ENCODE measurements at places on chromosomes 1 and 21.

DNA sequence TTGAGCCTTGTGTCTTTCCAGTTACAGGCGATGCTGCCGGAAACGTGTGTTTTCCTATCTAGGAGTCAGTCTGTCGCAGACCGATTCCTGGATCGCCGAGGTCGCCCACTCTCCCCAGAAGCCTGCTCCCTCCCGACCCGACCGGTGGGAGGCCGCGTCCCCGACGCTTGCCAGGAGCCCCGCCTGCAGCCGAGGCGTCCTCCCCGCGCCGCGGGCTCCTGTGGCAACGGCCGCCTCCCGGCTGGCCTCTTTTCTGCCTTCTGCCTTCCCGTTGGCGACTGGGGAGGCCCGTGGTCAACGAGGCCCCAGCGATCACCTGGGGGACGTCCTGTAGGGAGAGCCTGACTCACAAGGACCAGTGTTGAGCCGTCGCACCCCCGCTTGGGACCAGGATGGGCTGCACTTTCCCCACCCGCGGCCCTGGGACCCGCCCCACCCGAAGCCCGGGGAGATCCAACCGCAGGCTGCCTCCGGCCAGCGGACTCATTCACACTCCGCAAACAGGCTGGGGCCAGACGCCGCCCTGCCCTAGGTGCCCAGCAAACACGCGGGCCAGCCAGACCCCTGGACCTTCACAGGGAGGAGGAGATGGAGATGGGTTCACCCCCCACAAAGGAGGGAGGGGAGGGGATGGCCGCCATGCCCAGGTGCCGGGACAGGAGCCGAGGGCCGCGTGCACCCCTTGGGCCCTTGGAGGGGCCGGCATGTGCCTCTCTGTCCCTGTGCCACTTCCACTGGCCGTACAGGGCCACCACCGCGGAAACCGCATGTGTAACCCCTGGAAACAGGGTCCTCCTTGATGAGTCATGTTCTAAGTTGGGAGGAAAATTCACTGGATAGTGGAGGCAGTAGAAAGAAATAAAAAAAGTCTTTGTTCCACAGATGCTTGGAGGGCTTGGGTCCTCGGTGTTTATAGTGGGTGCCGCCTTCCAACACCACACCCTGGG is 7.2 kb upstream of the COL6A1 start:
- no peak for DNase-seq

DNA sequence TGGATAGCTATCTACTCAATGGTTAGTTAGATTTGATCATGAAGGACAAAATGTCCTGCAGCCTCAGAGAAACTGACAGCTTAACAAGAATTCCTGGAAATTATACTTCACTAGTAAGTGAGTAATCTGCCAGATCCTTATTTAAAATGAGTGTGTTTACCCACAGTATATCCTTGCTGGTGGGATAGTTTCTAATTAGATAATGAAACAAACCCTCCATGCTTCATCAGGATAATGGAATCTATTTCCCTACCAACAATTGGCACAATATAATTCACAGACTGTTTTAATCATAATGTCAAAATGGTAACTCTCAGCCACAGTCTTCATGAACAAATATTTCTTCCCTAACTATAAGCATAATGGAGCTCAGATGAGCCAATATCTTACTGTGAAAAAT is 239.4 kb upstream of the ST6GALNAC5 start:
- DNase-seq: no peak

DNA sequence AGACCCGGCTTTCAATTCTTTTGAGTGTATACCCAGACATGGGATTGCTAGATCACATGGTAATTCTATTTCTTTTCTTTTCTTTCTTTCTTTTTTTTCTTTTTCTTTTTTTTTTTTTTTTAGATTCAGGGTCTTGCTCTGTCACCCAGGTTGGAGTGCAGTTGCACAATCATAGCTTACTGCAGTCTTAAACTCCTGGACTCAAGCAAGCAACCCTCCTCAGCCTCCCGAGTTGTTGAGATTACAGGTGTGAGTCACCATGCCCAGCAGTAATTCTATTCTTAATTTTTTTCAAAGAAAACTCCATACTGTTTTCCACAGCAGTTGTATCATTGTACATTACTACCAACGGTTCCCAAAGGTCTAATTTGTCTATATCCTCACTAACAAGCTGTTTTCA is 13.5 kb upstream of the RNF186 start:
- DNase-seq: no peak

GRCh38 chr1:155186067-155186793 is 12.6 kb downstream of the TRIM46 start:
- no peak for DNase-seq

GRCh38 chr1:96533820-96534219 is 187.8 kb upstream of the PTBP2 start:
- DNase-seq: no peak

DNA sequence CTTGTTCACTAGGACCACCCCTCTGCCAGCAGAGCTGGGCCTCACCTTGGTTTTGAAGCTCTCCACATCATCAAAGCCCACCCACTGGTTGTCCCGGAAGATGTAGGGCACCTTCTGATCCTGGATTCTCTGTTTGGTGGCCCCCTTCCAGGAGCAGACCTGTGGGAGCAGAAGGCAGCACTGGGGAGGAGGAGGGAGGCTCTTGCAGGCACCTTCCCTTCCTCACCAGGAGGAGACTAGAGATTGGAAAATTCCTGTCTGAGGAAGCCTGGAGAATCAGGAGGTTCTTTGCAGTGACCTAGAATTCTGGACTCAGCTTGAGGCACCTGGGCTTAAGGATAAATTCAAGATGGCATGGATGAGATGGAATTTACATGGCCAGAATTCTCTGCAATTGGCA is 10.3 kb downstream of the CHIT1 start:
- DNase-seq: no peak

GRCh38 chr1:13666317-13666716 is 33.7 kb upstream of the PRDM2 start:
- no peak for DNase-seq

DNA sequence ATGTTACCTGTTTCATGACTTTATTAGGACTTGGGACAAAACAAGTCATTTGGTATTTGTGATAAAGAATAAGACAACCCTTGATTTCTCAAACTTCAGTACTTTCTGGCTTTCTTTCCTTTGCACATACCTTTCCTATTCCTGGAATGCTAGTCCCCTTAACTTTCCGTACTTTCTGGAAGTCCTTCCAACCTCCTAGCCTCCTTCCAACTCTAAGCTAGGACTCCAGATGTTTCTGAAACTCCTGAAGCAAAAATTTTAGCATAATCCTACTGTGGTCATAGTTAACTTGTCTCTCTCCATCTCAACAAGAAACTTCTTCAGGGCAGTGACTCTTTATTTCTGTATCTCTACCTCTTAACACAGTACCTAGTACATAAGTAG is 19.8 kb upstream of the C1orf105 start:
- DNase-seq: no peak

GRCh38 chr1:10267319-10267718 is 56.9 kb downstream of the KIF1B start:
- no peak for DNase-seq

DNA sequence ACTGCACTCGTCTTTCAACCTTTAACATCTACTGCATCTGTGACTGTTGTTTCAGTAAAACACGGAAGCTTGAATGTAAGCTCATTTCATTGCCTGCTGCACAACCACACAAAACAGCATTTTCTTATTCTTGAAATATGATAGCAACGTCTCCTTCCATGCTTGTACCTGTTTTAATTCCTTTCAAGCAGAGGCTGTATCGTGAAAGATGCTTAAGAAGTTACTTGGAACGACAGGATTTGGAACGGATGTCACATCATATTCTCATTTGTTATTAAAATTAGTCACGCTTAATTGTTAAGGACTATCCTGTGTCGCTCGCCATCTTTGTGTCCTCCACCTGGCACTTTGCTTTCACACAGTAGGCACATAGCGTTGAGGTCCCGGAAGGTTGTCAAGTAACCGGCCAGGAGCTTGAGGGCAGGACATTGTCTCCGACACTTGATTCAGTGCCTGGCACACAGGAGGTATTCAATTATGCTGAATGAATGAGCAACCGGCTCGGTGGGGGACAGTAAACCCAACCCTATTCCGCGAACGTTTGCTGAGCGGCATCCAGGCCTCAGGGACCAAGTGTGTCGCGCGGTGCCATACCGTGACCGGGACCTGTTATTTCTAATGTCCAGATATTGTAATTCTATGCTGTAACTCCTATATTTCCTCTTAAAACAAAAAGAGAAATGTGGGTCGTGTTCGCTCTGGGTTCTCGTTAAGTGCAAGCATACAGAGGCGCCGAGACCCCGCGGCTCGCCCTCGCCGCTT is 499 bp upstream of the SH3GLB1 start:
- DNase-seq: no peak

GRCh38 chr1:22861764-22862440 is 110.8 kb downstream of the LACTBL1 start:
- peak; percentile 71 for DNase-seq

DNA sequence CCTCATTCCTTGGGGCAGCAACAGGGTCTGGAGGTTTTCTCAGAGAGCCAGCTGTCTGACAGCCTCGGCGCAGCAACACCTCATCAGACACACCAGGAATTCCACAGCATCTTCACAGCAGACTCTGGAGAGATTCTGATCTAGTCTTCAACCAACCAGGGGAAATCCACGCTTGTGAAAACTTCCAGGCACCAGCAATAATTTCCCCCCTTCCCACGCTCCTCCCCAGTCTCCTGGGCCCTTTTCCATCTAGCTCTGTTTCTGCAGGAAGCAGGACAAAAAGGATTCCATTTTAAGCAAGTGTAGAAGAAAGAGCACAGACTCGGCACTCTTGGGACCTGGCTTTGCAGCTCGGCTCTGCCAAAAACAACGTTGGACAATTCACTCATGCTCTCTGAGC is 44.3 kb upstream of the CAPZB start:
- no peak for DNase-seq

DNA sequence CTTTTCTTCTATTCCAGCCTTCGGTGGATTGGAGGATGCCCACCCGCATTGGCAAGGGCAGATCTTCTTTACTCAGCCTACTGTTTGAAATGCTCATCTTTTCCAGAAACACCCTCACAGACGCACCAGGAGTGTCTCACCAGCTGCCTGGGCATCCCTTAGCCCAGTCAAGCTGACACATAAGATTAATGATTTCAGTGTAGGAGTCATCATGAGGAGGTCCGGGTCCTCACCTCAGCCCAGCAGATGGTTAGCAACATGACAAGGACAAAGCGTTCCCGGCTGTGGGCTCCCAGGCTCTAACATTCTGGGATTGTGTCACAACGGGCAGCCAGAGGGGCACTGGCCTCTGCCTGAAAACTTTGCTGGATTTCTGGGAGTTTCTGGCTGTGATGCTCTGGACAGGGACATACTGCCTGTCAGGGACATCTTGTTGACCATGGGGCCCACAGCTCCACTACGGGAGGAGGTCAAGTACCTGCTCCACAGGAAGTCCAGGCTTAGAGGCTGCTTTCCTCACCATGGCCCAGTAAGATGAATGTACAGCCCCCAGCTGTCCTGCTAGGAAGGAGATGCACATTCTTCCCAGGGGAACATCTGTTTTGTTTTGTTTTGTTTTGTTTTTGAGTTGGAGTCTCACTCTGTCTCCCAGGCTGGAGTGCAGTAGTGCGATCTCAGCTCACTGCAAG is 204.0 kb upstream of the COA6 start:
- DNase-seq: no peak

- no peak for DNase-seq
Observed at GRCh38 chr21:34781526-34781925, 112.7 kb downstream of the CLIC6 start.

GRCh38 chr1:53051676-53052075 is 10.3 kb upstream of the PODN start:
- no peak for DNase-seq

DNA sequence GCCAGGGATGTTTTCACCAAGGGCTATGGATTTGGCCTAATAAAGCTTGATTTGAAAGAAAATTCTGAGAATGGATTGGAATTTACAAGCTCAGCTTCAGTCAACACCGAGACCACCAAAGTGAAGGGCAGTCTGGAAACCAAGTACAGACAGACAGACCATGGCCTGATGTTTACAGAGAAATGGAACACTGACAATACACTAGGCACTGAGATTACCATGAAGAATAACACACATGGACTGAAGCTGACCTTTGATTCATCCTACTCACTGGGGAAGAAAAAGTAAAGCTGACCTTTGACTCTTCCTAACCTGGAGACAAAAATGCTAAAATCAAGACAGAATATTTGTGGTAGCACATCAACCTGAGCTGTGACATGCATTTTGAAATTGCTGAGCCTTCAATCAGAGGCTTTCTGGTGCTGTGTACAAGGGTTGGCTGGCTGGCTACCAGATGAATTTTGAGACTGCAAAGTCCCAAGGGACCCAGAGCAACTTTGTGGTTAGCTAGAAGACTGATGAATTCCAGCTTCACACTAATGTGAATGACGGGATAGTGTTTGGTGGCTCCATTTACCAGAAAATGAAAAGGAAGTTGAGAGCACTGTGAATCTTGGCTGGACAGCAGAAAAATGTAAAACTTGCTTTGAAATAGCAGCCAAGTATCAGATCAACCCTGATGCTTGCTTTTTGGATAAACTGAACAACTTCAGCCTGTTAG is 190.4 kb upstream of the KCTD3 start:
- DNase-seq: no peak

DNA sequence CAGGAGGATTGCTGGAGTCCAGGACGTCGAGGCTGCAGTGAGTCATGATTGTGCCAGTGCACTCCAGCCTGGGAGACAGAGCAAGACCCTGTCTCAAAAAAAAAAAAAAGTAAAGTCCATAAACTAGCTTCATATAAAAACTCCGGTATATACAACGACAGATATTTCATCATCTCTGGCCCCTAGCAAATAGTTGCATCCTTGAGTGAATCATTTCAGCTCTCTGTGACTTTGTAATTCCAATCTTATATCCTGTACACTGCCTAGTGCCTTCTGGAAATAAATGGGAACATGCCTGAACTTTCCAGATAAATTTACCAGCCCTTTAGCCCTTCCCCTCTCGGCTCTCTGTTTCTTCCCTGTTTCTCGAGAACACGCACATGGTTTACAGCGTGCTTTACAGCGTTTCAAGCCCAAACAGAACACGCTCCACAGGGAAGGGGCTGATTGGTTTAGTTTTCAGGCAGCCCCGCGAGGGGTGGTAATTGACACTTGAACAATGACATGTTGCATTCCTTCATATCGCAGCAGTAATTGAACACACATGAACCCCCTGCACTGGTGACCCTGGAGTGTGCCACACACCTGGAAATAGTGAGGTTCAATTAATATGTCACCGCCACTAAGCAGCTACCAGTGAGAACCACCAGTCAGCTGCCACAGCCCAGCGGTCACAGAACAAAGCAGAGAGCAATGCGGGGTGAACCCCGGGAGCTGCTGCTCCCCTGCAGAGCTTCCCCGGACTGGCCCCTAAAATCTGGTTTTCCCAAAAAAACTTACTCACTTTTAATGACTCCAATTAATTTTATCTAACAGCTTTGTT is 35.7 kb upstream of the SIM2 start:
- peak; percentile 12 for DNase-seq

GRCh38 chr1:61261595-61261994 is 179.2 kb downstream of the NFIA start:
- DNase-seq: no peak

DNA sequence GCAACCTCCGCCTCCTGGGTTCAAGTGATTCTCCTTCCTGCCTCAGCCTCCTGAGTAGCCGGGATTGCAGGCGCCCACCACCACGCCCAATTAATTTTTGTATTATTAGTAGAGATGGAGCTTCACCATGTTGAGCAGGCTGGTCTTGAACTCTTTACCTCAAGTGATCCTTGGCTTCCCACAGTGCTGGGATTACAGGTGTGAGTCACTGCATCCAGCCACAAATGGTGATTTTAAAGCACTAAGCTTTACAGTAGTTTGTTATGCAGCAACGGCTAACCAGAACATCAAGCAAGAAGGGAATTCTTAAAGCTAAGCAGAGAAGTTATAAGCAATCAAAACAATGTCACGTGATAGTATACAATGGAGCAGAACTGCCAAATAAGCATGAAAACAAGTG is 65.7 kb downstream of the NVL start:
- DNase-seq: no peak

GRCh38 chr1:230194525-230194924 is 127.5 kb downstream of the GALNT2 start:
- DNase-seq: no peak
